Spleen (tissue), 13 donors: ENCODE measurements at places on chromosomes 6 and 20. TPM values are rescaled to one million over a fixed set of nuclear protein-coding genes. Genes with fewer than 3 reads are reported as not detected.

CAGE1 gene
- total RNA-seq, result not detected

PACSIN1 gene
- total RNA-seq, result 0.66 TPM

TFAP2B gene
- not detected for total RNA-seq

IP6K3 gene
- 1.9 TPM for total RNA-seq

ADGB gene
- total RNA-seq, result not detected

GRCh38 chr6:149336609-149336928, 19.1 kb downstream of the TAB2 start:
- no peak for DNase-seq
- H3K36me3 ChIP-seq, result no peaks in the 10 kb centered on the region
- H3K27me3 ChIP-seq, result no peaks in the 10 kb centered on the region
- H3K4me3 ChIP-seq, result no peak overlapping the region
- peaks cover 92% of the 10 kb centered on the region for H3K4me1 ChIP-seq
- H3K27ac ChIP-seq, result no peak overlapping the region

DNA sequence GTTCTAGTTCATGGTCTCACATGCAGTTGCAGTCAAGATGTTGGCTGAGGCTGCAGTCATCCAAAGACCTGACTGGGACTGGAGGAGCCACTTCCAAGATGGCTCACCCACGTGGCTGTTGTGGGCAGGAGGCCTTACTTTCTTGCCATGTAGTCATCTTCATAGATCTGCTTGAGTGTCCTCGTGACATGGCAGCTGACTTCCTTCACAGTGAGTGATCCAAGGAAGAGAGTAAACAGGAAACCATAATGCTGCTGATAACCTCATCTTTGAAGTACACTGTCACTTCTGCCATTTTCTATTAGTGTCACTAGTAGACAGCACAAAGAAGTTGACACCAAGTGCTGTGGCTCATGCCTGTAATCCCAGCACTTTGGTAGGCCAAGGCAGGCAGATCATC, 40.1 kb upstream of the AKIRIN2 start:
- DNase-seq, result peak; percentile 86
- peaks cover 3% of the 10 kb centered on the region for H3K4me1 ChIP-seq
- peak overlapping the region; percentile 23 for H3K27ac ChIP-seq
- H3K4me3 ChIP-seq, result no peak overlapping the region
- no peaks in the 10 kb centered on the region for H3K27me3 ChIP-seq

- no peaks in the 10 kb centered on the region for H3K36me3 ChIP-seq
- H3K27ac ChIP-seq, result no peak overlapping the region
- DNase-seq, result no peak
- no peaks in the 10 kb centered on the region for H3K4me1 ChIP-seq
- no peak overlapping the region for H3K4me3 ChIP-seq
These were observed 672.4 kb downstream of the HTR1B start for GRCh38 chr6:76790881-76791280.

DNA sequence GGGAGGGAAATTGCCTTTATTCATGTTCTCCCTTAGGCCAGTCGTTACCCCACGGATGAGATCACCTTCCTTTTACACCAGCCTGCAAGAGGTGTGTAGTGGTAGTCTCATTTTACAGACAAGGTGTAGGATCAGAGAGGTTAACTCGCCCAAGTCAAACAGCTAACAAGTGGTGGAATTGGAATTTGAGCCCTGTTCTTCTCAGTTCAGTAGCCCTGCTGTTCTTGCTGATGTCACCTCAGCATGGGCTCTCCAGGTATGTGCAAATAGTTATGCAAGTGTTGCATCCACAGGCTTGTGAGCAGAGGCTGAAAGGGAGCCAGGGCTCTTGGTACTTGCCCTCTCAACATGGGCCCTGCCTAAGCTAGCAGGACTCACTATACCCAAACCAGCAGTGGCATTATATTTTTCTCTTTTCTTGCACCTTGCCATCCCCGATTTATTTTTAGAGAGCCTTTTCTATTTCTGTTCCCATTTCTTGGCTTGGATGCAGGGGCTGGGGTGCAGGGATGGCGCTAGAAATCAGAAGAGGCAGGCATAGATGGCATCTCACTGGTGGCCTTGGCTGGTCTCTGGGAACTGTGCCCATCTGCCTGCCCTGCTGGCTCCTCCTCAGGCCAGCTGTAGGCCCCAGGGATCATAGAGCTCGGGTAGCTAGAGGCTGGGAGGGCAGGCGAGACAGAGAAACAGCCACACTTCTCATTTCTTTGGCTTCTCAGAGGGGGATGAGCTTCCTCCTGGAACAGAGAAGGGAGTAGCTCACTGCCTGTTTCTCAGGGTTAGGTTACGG, 18.2 kb downstream of the PPARD start:
- peaks cover 89% of the 10 kb centered on the region for H3K4me1 ChIP-seq
- H3K4me3 ChIP-seq, result no peak overlapping the region
- H3K27me3 ChIP-seq, result no peaks in the 10 kb centered on the region

DNA sequence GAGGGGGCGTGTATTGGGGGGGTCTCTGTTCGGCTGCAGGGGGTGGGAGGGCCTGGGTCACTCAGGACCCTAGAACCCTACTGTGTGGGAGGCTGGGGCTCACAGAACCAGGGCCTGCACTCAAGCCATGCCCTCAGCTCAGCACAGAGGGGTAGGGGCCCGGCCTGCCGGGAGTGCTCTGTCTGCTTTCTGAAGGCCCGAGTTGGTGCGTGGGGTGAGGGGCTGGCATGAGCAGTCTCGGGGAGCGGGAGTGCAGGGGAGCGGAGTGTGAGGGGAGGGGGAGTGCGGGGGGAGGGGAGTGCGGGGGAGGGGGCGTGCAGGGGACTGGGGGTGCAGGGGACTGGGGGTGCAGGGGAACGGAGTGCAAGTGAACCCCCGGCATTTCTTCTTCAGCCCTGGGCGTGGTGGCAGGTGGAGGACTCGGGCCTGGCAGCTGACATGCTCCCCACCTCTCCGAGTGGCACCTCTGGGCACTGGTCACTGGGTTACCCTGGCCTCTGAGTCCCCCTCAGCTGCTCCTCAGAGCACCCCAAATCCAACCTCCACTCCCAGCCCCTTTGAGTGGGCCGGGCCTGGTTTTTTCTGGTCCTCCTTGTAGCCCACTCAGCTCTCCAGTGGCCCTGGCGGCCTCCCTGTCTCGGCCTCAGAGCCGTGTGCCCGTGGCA, 1.0 kb downstream of the COL20A1 start:
- DNase-seq, result no peak
- H3K4me3 ChIP-seq, result no peak overlapping the region
- peaks cover 8% of the 10 kb centered on the region for H3K36me3 ChIP-seq
- no peak overlapping the region for H3K27ac ChIP-seq
- H3K4me1 ChIP-seq, result peaks cover 25% of the 10 kb centered on the region

- H3K4me3 ChIP-seq, result no peak overlapping the region
- no peaks in the 10 kb centered on the region for H3K27me3 ChIP-seq
- no peaks in the 10 kb centered on the region for H3K36me3 ChIP-seq
These were observed 102.7 kb upstream of the SASH1 start for GRCh38 chr6:148239801-148240460.

DNA sequence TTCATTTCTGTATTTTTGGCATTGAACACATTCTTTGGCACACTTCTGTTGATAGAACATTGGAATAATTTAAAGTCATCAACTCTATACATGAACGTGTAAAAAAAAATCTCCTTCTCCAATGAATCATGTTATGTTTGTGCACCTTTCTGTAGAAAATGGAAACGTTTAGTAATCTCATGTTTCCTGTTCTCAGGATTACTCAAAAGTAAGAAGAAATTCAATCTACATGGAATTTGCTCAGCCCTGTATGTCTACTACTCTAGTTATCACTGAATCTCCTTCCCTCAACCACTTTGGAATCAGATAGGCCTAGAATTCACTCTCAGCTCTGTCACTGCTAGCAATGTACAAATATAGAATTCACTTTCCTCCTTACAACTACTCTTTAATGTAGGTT, 103.6 kb downstream of the COL21A1 start:
- no peak overlapping the region for H3K27ac ChIP-seq
- no peaks in the 10 kb centered on the region for H3K36me3 ChIP-seq
- H3K4me3 ChIP-seq, result no peak overlapping the region
- H3K27me3 ChIP-seq, result no peaks in the 10 kb centered on the region
- no peaks in the 10 kb centered on the region for H3K4me1 ChIP-seq
